ENCODE measurements at places on chromosomes 7 and 10.

DNA sequence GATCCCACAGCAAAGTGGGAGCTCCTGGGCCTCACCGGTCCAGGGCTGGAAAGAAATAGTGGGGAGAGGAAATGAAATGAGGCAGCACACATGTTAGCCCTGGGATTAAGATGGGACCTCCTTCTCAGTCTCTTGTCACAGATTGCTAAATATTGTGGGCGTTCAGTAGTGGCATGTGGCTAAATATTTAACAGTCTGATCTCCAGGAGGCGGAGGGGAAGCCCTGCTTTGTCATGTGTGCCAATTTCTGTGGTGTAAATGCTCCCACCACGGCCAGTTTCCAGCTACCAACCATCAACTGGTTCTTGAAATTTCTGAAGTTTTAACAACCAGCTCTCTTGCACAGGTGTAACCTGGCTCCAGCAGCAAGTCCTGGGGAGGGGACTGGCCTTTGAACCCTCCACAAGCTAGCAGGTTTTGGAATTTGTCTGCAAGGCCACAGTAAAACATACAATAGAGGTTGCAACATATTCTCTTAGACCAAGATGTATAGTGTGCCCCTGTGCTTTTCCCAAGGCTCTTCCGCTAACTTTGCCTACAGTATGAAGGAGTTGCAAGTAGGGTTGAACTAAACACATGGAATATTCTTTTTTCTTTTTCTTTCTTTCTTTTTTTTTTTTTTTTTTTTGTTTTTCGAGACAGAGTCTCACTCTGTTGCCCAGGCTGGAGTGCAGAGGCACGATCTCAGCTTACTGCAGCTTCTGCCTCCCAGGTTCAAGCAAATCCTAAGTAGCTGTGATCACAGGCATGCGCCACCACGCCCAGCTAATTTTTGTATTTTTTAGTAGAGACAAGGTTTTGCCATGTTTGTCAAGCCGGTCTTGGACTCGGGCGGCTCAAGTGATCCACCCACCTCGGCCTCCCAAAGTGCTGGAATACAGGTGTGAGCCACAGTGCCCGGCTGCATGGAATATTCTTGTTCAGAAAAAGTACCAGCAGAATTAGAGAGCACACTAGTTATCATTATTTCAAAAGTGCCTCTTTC lies 103.1 kb upstream of the PCBD1 start:
- no peak for DNase-seq

- no peak for DNase-seq
Measured at GRCh38 chr10:107623292-107623691, 458.8 kb upstream of the SORCS1 start.

DNA sequence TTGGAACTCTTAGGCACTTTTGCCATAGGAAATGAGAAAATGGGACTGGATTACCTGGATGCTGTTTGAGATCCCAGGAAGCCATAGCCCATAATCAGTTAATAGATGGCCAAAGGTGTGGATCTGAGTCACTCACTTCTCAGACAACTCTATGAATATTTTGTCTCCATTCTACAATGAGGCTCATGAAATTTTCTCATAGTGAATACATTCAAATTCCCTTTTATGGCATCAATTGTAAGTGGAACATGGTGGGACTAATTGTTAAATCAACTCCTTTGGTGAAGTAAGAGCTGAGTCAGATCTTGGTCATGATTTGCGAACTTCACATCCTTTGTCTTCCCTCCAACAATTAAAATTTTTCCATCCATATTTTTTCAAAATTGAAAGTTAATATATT lies 222.1 kb downstream of the ARL4A start:
- DNase-seq: no peak

- no peak for DNase-seq
Measured at GRCh38 chr7:113202284-113202683, 83.9 kb upstream of the SMIM30 start.

DNA sequence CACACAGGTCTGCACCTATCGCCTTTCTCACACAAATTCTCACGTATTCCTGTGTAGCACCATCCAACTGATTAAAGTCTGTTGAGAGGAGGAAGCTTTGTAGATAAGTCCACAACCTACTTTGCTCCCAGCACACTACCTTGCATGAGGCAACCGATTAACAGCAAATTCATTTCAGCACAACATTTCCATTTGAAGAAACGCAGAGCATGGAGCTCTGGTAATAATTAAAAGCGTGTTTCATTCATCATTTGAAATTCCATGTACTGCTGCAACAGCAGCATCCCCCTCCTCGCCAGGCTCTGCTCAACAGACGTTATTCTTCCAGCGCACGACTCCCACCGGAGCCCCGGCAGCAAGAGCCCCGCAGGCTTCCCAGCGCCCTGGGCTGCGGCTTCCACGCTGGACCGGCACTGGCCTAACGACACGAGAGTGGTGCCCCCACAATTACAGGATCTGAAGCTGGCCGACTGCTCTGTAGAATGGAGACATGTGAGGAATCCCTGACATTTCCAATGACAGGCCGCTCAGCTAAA lies 118.8 kb downstream of the DIP2C start:
- DNase-seq: no peak

DNA sequence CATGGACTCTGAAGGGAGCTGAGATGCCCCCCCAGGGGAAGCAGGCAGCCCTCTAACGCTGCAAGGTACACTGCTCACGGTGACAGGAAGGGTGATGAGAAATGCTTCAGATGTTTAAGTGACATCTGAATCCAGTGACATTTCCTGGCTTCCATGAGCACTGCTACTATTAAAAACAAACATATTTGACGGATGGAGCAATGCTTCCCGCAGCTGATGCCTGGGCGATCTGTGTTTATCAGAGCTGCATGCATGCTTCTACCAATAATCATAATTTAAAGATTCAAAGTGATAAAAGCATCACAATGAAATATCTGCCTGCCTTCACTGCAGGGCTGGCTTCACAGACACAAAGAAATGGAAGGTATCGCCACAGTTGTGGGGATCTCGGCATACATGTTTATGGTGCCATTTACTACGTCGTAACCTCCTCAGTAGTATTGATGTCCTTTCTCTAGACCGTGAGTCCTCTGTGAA lies 66.1 kb upstream of the AOAH start:
- no peak for DNase-seq

GRCh38 chr10:78915190-78915518 lies 153.6 kb upstream of the ZMIZ1 start:
- no peak for DNase-seq

DNA sequence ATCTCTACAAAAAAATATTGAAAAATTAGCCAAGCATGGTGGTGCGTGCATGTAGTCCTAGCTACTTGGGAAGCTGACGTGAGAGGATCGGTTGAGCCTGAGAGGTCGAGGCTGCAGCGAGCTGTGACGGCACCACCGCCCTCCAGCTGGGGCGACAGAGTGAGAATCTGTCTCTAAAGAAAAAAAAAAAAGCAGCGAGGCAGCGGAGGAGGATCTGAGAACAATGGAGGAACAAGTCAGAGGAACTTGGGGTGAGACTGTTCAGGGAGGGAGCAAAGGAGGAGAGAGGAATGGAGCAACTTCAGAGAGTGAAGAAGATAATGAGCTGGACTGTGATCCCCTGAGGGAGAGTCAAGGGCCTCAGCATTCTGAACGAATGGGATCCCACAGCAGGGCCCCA lies 85.4 kb downstream of the MKX start:
- no peak for DNase-seq

DNA sequence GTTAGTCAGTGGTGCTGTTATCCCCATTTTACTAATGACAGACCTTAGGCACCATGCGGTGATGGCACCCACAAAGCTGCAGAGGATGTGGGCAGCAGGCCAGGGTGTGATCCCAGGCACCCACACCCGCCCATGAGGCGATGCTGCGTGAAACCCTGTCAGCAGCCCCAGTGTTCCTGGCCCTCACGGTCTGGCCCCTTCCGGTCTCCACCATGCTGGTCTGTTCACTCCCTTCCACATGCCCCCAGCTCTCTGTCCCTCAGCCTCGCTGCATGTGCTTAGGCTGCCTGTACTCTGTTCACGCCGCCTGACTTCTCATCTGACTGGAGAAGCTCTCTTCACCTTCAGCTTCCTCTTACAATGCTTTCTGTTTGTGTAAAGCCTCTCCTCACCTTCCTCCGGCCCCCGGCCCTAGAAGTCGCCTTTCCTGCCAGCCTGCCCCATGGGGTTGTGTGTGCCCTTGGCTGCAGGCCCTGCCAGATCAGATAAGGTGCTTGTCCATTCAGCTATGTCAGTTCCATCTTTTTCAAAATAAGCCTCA lies 17.6 kb upstream of the ORAI2 start:
- DNase-seq: peak; percentile 80

GRCh38 chr10:58014436-58014835 lies 253.3 kb downstream of the IPMK start:
- no peak for DNase-seq

- no peak for DNase-seq
Measured at GRCh38 chr10:66980246-66980815, 54.5 kb downstream of the LRRTM3 start.

DNA sequence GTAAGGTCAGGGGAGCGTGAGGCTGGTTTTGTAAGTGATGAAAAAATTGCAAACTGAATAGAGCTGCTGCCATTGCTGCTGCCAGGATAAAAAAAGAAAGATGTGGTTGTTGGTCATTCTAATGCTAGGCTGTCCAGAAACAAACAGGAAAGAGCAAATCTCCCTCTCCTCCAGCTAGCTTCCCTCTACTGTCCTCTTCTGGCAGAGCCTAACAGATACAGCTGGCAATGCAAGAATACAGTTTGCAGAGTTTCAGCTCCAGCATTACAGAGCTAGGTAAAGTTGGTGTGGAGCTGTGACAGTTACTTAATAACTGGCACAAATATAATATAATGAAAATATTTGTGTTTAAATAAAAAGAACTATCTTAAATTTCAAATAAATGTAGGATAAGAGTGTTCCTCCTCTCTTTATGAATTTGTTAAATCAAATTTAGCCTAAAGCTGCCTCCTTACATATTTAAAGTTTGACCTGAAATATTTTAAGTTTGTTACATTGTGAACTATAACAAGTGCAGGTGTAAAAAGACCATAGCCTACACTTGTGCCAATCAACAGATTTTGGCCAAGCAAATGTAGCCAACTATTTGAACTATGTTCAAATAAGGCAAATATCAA lies 407.7 kb downstream of the SH2D4B start:
- DNase-seq: no peak

GRCh38 chr10:49282879-49283341 lies 16.1 kb upstream of the C10orf71 start:
- DNase-seq: no peak

GRCh38 chr10:131569851-131570715 lies 258.6 kb upstream of the TCERG1L start:
- no peak for DNase-seq

DNA sequence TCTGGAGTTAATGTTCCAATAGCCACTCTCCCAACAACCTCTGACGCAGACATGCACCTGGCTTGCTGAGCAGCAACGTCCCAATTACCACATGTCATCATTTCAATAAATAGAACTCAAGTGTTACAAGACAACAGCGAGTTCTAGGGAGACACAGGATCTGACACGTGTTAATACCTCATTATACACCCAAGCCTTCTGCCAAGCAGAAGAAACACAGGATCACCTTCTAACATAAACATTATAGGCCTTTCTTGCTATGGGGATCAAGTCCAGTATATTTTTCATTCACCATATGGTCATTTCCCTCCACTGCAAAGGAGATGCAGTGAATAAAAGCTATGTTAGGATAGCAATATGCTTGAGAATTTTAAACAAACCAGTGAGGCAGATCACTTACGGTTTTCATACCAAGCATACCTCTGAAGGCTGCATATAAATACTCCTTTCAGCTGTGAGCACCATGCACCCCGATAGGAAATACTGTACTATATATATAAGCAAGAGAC lies 74.2 kb downstream of the JAZF1 start:
- DNase-seq: no peak

GRCh38 chr7:4797858-4798705 lies 22.7 kb downstream of the AP5Z1 start:
- DNase-seq: peak; percentile 74

- no peak for DNase-seq
Measured at GRCh38 chr7:146768957-146769356, 652.4 kb downstream of the CNTNAP2 start.

GRCh38 chr10:89593043-89593442 lies 52.0 kb downstream of the PANK1 start:
- DNase-seq: no peak

DNA sequence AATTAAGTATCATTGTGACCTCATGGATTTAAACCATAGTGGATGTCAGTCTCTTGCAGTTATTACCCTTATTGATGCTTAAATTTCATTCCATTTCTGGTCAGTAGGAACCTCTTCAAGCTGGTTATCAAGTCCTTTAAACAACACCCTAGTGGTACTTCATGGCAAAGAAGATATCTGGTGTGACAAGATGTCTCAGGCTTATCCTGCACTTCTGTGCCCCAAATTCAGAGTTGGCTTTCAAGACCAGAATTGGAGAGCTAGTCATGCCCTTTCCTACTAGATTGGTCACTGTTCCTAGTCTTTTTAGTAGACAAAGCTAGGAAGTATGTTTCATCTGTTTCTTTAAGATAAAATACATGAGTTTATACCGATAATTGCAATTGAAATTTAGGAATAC lies 54.9 kb downstream of the KMT2E start:
- DNase-seq: no peak

DNA sequence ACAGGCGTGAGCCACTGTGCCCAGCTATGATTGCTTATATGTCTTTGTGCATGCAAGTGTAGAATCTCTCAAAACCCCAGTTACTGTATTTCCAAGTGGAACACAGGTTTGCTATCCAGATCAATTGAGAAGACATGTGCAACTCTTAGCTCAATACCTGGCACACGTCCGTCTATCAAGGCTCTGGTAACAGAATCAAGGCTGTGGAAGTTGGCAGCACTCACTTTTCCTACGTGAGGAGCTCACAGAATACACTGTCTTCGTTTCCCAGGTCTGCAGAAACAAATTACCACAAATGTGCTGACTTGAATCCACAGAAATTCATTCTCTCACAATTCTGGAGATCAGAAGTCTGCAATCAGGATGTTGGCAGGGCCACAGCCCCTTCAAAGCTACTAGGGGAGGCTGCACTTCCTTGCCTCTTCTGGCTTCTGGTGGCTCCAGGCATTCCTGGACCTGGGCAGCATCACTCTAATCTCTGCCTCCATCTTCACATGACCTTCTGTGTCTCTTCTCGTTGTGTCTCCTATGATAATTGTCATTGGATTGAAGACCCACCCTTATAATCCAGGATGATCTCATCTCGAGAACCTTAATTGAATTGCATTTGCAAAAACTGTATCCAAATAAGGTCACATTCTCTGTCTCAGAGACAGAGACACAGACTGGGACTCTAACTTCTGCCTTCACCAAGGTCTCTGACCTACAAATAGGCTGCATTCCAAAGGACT lies 84.8 kb upstream of the C7orf33 start:
- DNase-seq: no peak

DNA sequence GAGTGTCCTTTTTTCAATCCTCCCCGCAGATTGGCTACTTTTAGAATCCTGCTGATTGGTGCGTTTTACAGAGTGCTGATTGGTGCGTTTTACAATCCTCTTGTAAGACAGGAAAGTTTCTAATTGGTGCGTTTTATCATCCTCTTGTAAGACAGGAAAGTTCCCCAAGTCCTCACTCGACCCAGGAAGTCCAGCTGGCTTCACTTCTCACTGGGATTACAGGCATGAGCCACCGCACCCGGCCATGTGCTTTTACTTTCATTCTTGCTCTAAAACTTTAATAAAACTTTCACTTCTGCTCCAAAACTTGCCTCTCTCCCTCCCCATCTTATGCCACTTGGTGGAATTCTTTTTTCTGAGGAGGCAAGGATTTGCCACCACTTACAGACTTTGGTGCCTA lies 17.0 kb upstream of the WAPL start:
- DNase-seq: no peak

GRCh38 chr7:100087055-100087750 lies 1.6 kb upstream of the COPS6 start:
- no peak for DNase-seq
